ENCODE measurements at places on chromosomes 3 and 15.
A peak's percentile ranks its signal among the peaks of the same experiment; 100 is the strongest.

- DNase-seq: no peak
These were observed 71.4 kb downstream of the MECOM start for GRCh38 chr3:169591983-169592644.

GRCh38 chr3:184597829-184598573 lies 36.4 kb downstream of the EPHB3 start:
- no peak for DNase-seq

- no peak for DNase-seq
These were observed 69.5 kb upstream of the NEO1 start for GRCh38 chr15:72982714-72983113.

GRCh38 chr3:72355168-72355567 lies 493.1 kb downstream of the SHQ1 start:
- no peak for DNase-seq

DNA sequence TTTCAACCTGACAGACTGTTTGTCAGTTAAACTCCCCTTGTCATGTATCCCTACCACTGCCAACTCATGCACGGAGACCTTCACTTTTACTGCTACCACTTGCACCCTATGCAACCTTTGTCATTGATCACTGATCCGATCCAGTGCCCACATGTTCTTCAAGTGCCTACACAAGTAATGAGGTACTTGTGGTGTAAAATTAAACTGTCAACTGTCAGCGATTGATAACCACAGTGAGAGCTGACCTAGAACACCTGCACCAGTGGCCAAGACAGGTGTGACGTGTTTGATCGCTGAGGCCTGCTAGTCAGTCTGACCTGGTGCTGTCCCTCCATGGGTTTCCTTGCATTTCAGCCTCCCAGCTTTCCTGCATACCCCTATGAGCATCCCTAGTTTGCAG lies 55.6 kb downstream of the MECOM start:
- DNase-seq: no peak

DNA sequence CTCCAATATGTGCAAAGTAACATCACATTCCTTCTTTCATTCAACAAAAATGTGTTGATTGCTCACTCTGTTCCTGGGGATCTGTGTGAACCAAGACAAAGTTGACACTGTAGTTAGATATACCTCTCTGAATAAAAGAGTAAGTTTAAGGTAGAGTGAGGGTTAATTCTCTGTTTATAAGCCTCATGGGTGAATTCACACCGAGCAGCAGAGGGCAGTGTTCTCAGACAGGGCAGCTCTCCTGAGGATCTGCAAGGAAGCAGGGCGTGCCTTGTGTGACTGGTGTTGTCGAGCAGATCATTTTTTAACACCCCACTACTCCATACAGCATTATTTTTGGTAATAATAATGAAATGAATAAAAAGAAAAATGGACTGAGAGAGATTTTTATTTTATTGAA lies 34.4 kb downstream of the PAQR9 start:
- DNase-seq: no peak

DNA sequence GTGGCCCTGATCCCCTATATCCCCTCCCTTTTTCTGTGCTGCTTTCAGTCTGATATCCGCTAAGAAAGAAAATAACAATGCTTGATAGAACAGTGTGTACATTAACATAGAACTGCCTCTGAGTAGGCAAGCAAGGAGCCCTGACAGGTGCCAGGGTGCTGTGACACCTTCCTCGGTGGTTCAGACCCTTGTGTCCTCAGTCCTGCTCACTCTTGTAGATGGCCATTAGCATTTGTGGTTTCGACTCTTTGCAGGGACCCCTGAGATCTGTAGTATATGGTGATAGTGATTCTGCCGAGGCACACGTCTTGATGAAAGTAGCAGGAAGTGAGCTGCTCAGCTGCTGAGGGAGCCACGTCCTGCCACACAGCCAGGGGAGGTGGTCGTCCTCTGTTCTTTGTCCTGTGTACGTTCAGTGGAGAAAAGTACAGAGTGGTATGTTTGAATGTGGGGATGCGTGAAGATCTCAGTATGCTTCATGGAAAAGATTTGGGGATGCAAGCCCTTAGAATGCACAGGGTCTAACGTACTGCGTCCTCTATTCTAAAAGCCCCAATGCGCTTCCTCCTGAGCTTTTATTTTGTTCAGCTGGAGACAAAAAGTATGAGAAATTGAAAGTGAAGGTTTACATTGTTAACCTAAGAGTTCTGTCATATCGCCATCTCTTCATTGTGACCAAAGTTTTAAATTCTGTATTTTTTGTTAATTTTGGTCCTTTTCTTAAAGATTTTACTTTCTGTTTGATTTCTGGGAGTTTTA lies 35.4 kb downstream of the PXYLP1 start:
- no peak for DNase-seq

DNA sequence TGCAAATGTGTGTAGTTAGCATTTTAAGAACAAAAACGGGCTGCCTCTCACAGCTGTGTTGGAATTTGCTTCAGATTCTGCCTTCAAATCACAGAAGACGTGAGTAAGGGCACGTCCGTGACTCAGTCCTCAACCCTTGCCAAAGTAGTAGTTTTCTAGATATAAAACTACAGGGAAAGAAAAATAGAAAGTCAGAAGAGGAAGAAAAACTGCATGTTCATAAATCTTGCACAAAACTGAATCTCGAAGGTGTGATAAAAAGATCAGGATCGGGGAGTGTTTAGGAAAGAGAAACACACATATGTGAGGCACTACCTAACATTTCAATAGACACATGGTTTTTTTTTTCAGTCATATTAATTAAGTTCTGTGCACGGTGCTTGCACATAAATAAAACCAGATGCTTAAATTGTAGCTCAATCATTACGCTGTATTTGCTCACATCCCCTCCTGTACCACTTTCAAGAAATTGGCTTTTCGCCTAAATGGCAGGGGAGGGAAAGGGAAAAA lies 71.7 kb downstream of the P3H2 start:
- DNase-seq: no peak

DNA sequence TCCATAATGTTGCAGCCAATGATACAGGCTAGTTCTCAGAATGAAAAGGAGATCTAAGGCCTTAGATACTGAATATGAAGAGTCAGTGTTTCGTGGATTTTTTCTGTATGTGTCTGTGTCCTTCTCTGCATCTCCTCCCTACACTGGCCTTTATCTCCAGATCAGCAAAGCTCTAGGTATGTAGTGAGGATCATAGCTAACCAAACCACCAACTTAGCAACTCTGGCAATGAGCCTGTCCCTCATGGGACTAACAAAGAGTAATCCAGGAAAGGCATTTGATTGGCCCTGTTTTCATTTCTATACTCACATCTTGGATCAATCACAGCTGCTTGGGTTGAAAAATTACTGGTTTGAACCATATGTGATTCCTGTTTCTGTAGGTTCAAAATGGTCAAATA lies 18.6 kb upstream of the CNTN3 start:
- DNase-seq: no peak

GRCh38 chr3:126205717-126206655 lies 25.6 kb upstream of the ALDH1L1 start:
- DNase-seq: no peak

GRCh38 chr3:117234331-117234730 lies 524.8 kb downstream of the TUSC7 start:
- no peak for DNase-seq

DNA sequence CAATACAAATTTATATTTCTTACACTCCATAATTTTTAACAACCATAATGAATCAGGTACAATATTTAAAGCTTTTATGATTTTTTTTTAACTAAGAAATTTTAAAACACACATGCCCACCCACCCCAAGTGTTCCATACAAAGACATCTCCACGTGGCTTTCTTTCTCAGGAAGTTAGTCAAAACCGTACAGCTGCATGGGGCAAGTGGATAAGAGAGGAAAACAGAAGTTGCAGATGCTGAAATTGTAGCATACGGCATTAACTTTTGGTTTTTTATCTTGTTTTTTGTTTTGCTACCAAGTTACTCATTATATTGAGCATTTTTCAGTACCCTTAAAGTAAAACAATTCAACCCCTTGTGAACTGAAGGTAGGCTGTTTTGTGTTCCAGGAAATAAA lies 14.8 kb downstream of the GNB4 start:
- no peak for DNase-seq

DNA sequence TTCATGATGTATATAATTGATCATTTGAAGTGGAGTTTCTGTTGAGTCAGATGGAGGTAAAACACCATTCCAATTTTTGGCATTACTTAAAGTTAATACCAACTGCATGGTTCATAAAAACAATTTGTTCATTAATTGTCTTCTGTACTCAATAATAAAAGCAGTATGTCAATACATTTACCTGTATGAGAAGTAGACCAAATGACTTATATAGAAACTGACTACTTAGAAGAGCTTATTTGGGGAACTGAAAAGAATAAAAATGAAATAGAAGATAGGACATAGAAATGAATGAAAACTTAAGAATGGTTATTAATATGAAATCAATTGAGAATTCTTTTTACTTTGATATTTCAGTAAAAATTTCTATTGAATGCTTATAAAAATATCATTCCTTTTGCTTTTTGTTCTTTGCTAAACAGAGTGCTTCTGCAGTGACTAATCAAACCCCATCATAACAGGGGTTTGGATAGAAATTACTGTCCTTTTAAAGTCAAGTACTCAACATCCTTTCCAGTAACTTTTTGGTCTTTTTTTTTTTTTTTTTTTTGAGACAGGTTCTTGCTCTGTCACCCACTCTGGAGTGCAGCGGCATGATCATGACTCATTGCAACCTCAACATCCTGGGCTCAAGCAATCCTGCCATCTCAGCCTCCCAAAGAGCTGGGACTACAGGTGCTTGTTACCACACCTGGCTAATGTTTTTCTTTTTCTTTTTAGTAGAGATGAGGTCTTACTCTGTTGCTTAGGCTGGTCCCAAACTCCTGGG lies 6.5 kb upstream of the CRYBG3 start:
- DNase-seq: peak; percentile 13

DNA sequence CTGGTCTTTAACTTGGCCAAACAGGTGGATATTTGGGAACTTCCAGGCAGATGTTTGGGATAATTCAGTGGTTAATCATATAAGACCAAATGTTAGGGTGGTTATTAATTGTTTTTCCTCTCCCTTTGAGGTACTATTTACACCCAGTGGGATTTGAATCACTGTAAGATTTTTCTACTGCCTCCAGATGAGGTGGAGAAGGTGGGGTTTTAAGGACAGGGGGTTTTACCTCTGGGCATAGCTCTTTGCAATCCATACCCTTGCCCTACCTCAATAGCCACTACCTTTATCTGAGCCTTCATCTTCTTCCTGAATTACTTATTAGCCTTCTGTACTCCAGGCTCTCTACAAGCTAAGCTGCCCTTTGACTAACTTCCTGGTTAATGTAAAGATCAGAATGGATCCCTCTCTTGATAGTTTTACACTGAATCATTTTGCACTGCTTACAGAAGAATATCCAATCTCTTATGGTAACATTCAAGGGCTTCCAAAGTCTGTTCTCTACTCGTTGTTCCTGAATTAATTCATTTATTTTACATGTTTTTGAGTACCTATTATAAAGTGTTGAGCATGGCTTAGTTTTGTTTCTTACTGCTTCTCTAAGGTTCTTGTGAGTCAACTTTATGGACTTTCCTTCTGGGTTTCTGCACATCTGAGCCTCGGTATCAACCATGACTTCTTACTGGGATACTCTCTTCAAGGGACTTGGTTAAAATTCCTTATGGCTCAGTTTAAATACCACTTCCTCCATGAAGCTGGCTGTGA lies 331.2 kb upstream of the TBL1XR1 start:
- no peak for DNase-seq

DNA sequence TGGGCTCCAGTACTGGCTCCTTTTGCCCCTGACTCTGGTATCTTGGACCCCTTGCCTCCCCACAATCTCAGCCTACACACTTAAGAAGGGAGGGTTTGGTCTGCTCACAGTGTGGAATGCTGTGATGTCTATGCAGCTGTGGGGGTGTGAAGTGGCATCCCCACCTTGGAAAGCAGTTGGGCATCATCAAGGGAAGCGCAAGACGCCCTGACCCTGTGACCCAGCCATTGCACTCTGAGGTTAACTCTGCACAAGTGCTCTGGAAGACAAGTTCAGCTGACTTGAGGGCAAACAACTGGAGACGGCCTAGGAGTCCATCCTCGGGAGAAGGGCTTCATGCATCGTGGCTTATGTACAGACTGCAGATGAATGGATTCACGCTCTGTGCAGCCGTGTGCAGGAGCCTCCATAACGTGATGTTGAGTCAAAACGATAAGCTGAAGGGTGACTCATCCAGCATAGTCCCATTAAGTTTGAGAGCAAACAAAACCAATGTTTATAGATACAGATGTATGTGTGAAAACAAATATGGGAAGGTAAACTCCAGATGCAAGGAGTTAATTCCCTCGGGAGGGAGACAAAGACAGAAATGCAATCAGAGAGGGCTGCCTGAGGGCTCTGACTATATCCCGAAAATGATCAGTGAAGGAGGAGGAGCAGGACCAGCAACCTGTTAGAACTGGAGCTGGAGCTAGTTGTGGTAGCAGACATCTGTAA lies 86.8 kb downstream of the LSM3 start:
- no peak for DNase-seq

- no peak for DNase-seq
These were observed 25.3 kb upstream of the COPB2 start for GRCh38 chr3:139414608-139415224.

- DNase-seq: no peak
These were observed 29.0 kb upstream of the TBC1D21 start for GRCh38 chr15:73844356-73844755.

DNA sequence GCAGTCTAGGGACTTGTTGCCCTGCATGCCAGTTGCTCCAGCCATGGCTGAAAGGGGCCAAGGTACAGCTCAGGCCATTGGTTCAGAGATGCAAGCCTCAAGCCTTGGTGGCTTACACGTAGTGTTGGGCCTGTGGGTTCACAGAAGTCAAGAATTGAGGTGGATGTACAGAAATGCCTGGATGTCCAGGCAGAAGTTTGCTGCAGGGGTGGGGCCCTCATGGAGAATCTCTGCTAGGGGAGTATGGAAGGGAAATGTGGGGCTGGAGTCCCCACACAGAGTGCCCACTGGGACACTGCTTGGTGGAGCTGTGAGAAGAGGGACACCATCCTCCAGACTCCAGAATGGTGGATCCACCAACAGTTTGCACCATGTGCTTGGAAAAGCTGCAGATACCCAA lies 10.6 kb upstream of the B3GNT5 start:
- DNase-seq: no peak

DNA sequence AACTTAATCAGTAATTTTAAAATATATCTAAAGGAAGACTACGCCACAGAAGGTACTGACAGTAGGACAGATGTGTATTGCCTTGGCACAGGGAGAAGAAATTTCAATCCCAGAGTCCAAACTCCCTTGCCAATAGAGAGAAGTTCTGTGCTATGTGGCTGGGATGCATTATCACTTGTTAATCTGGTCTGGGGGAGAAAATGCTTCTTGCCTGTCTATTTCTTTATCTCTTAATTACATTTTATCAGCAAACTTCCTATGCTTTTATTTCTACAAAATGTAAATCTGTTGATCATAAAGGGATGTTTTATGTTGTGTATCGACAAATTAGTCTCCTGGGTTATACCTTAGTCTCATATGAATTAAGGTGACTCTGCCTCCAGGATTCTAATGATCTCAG lies 21.7 kb downstream of the RBMS3 start:
- DNase-seq: no peak

DNA sequence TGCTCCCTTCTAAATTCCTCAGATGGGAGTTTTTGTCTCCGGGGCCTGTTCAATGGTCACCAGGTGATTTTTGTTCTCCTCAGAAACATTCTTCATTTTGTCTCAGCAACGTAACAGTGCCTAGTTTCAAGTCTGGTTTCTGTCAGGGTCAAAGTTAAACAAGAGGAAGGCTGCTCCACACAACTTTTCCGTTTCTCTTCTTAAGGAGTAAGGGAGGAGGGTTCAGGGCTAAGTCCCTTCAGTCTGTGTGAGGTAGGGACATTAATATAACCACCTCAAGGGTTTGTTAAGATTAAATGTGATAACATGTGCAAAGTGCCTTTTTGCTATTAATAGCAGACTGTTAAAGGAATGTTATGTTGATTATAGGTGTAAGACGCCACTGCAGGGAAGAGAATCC lies 41.8 kb downstream of the HOMER2 start:
- DNase-seq: no peak

All from effector CD4-positive, alpha-beta T cell (primary cell).